ENCODE measurements at places on chromosomes 6 and 20.

DNA sequence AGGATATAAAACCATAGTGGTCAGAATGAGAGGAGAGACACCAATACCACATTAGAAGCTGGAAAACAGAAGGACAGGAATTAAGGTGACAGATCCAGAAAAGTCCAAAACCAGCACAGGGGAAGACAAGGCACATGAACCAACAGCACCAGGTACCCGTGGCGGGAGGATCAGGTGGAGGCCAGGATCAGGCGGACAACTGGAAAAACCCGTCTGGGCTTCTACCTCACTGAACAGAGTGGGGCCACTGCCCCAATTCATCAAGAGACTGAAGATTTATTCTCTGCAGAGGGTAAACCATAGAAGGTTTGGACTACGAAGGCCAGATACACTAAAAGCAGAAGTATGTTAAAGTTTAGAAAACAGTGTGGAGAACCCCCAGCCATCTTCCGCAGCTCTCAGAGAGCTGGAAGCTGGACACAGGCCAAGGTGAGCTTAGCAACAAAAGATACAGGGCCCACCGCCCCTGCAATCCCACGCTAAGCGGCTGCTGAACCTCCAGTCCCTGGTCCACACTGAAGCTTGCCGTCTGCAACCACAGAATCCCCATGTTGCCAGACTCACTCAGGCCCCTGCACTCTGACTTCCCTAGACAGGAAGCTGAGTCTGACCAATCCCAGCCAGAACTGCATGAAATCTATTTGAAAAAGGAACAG lies 29.9 kb downstream of the ABHD12 start:
- DNase-seq: no peak

GRCh38 chr6:95318137-95318536 lies 259.2 kb upstream of the MANEA start:
- DNase-seq: no peak

DNA sequence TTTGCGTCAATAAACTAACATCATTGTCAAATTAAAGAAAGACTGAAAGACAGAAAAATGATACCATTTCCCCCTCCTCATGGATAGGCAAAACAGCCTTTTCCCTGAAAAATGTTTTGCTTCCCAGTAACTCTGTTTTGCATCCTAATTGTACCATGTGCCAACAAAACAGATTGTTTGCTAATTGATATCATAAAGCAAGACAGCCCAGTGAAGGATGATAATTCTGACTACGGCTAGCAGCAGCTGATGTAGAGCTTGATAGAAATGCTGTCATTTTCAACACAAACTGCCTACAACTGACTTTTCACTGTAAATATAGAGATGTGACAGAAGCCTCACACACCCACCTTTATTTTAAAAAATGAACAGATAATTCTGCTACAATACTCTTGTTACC lies 1061.6 kb downstream of the HACE1 start:
- no peak for DNase-seq

GRCh38 chr6:95478941-95479340 lies 98.4 kb upstream of the MANEA start:
- no peak for DNase-seq

DNA sequence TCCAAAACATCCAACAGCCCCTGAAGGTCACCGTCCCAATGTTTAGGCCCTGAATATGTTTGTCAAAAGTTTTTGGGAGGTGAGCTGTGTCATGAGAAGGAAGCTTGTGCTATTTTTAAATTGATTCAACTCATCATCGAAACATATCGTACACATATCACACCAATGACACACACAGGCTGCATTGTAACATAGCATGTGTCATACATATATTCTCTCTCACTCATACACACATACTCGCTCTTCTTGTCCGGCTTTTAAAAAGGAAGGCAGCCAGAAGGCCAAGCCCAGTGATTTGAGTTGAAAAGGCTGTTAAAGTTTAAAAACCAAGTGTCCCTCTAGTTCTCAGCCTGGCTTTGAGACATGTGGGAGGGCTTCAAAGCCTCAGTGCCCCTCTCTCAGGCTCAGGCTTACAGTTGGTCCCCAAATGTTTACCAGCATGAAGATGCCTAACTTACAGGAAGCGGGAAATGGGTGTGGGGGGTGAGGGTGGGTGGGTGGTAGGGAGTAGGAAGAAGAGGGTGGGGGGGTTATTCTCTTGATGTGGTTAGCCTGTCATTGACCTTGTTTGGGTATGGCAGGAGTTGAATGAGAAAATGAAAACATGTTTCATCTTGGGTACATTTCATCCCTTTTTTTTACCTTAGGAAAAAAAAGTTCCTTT lies 3.3 kb upstream of the PRDM1 start:
- DNase-seq: no peak

DNA sequence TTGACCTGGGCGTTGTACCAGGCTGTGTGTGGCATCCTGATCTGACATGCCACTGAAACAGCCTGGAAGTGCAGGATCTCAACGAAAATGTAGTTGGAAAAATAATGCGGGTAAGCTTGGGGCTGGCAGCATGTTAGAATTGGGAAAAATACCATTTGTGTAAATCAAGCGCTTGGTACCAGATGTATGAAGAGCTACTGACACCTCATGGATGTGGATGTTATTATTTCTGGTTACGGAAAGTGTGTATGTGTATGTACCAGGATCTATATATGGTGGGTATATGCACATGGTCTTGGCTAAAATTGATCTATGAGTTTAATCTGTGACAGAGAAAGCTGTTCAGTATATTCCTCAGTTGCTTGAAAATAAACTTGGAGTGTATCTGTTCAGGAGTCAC lies 22.7 kb downstream of the HIVEP1 start:
- DNase-seq: no peak

- DNase-seq: no peak
Measured at GRCh38 chr6:122930252-122931180, 65.5 kb upstream of the CLVS2 start.

- no peak for DNase-seq
Measured at GRCh38 chr6:41769376-41769775, 10.3 kb downstream of the FRS3 start.

- no peak for DNase-seq
Measured at GRCh38 chr6:139161817-139162284, 27.0 kb downstream of the HECA start.

- DNase-seq: no peak
Measured at GRCh38 chr6:98044791-98045470, 761.9 kb upstream of the MMS22L start.

GRCh38 chr6:76166297-76166696 lies 93.8 kb upstream of the IMPG1 start:
- DNase-seq: no peak

GRCh38 chr6:125863023-125863422 lies 72.3 kb downstream of the NCOA7 start:
- DNase-seq: no peak

DNA sequence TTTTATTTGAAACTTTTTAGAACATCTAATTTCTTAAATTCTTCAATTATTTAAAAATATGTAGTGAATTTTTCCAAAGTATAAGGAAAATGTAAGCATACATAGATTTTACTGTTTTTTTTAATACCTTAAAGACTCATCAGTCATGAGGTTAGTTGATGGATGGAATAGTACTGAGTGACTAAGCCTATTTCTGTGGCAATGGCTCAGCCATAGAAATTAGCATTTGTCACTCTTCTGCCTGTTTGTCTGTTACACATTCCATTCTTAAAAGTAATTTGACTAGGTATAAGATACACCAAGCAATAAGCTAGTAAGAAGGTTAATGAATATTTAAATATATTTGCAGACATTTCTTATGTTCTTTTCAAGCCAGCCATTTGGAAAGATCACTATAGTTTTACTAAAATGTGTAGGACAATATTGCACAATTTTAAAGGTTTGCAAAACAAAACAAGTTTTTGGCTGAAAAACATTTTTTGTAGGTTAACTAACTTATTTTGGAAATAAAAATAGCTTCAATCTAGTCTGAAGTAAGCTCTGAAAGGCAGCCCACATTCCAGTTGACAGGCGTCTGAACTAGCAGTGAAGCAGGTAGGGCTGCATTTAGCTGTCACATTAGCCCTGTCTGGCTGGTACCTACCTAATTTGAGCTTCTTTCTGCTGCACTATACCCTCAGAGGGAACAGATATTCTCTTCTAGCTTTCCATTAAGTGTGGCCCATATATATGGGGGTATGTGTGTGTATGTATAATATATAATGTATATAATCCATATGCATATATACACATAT lies 385.7 kb downstream of the GRIK2 start:
- DNase-seq: no peak

- no peak for DNase-seq
Measured at GRCh38 chr6:7588506-7588905, 1.5 kb upstream of the SNRNP48 start.

DNA sequence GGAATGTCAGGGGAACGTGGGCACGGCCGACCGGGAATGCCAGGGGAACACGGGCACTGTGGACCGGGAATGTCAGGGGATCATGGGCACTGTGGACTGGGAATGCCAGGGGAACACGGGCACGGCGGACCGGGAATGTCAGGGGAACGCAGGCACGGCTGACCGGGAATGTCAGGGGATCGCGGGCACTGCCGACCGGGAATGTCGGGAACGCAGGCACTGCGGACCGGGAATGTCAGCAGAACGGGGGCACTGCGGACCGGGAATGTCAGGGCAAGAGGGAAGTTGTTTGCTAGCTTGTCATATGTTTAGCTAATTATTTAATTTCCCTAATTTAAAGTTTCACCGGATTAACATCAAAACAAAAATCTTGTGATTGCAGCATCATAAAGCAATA lies 37.4 kb upstream of the BHLHE23 start:
- no peak for DNase-seq

DNA sequence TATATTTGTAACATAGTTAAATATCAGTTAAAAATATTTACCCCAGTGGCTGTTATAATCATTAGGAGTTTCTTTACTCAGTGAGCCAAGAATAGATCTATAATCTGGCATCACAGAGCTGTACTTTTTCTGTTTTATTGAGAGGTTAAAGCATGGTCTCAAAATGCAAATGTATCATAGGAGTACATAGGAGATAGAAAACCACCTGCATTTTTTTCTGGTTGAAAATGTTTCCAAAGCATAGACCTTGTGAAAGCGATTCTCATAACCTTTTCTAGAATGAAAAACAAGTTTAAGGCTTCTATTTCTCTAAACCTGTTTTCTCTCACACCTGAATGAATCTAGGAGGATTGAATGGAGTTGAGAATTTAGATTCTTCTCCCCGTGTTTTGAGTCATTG lies 14.4 kb downstream of the KCNQ5 start:
- no peak for DNase-seq

GRCh38 chr6:40852779-40853373 lies 186.1 kb downstream of the UNC5CL start:
- no peak for DNase-seq

GRCh38 chr6:122078481-122078880 lies 321.0 kb upstream of the HSF2 start:
- DNase-seq: no peak

DNA sequence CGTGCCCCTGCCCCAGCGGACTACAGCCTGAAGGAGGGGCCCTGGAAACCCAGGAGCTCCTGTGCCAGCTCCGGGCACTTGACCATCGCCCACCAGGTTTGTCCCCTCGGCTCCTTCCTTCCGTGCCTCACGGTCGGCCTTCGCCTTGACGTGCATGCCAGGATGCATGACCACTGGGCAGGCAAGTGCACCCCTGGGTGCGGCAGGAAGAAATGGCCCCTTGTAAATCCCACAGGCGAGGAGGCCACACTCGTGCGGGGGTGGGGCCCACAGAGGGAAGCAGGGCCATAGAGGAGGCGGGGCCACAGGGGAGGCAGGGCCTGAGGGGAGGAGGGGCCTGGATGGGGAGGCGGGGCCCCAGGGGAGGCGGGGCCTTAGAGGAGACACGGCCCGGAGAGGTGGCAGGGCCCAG lies 81.7 kb downstream of the YTHDF1 start:
- DNase-seq: no peak

DNA sequence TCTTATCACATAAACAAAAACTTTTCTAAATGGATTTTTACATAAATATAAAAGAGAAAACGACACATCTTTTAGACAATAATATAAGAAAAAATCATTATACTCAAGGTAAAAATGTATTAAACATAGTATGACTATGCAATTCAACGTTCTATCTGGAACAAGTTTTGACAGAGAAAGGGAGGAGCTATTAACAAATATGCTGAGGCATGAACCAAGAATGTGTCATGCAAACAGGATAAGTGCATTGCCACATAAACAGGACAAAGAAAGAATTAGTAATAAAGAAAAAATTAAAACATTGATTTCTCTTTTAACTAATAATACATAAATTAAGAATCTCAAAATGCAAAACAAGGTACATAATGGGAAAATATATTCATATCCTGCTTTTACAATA lies 1353.4 kb upstream of the GJE1 start:
- DNase-seq: no peak

DNA sequence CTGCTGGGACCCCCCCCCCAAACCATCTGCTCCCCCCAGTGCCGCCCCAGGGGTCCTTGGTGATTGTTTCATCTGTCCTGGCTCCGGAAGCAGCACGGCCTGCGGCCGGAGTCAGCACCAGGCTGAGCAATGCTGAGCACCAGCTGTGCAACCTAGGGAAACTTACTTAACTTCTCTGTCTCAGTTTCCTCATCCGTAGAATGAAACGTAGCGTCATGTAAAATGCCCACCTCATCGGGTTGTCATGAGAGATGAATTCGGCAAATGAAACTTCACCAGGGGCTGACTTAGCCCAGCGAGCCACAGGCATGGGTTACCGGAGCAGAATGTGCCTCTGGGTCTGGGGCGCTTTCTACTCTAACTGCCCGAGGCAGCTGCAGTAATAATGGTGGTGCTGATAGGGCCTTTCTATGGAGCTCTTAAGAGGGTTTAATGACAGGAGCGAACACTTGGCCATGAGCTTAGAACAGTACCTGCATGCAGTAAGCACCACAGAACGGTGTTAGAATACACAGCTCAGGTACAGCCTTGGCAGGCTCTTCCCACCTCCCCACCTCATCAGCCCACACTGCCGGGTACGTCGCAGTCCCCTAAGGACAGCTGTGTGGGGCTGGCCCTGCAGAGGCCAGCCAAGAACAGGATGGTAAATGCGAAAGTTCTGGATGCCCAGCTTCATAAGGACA lies 1.7 kb downstream of the THBS2 start:
- no peak for DNase-seq

DNA sequence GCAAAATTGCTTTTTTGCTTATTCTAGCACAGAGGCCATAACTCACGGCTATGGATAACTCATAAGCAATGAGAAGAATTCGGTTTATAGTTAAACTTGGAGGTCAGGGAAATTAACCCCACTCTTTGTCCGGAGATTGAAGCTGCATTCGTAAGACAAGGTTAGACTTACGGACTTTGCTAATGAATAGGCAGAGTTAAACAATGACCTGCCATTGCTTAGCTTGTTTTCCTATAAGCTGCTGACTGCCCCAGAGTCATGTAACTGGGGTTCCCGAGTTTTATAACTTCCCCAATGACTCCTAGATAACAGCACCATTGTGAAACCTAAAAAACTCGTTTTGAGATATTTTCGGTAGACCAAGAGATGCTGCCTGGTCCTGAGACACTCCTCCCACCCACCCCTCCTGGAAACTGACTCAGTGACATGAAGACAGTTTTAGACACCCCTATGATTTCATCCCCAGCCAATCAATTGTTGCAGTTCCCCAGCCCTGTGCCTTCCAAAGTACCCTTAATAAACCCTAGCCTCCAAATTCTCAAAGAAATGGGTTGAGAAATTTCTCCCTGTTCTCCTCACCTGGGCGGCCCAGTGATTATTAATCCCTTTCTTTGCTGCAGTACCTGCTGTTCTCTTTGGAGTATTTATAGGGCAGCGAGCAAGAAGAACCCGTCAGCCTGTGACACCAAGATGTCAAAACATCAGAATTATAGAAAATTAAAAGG lies 33.1 kb upstream of the MCUR1 start:
- no peak for DNase-seq

All from activated CD4-positive, CD25-positive, alpha-beta regulatory T cell (primary cell).